ENCODE measurements at places on chromosomes 16 and 17.

- no peak for DNase-seq
These were observed 20.9 kb downstream of the RPRML start for GRCh38 chr17:46958041-46958591.

DNA sequence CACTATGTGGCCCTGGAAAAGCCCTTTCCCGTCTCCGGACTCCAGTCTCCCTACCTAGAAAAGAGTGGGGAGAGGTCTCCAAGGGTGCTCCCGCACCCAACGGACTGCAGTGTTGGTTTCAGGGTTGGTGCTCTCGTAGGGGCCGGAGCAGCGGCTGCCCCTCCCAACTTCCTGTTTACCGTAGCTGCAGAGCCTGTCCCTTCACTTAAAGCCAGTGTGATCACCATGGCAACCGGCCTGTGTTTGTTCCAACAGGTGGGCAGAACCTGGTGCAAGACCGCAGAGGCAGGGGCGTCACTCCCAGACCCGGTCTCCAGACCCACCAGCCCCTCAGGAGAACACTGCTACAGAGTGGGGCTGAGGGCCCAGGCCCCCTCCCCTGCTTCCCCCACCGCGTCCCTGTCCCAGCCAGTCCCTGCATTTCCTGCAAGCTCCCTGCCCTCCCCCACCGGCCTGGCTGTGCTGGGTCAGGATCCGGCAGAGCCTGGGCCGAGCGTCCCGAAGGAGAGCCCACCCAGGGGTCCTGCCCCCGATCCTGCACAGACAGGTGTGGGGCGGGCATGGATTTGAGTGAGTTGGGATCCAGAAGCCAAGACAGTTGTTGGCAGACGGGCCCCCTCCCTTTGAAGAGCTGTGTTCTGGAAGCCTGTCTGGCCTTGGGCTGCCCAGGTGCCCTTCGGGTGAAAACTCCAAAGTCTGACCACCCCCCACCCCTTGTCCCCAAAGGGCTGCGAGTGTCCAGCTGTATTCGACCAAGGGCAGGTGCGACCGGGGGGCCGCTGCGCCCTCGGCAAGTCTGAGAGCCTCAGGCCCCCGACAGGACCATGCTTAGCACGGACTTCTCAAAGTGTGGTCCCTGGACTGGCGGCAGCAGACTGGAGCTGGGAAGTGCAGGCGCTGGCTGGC, 1.5 kb upstream of the BAIAP3 start:
- no peak for DNase-seq

DNA sequence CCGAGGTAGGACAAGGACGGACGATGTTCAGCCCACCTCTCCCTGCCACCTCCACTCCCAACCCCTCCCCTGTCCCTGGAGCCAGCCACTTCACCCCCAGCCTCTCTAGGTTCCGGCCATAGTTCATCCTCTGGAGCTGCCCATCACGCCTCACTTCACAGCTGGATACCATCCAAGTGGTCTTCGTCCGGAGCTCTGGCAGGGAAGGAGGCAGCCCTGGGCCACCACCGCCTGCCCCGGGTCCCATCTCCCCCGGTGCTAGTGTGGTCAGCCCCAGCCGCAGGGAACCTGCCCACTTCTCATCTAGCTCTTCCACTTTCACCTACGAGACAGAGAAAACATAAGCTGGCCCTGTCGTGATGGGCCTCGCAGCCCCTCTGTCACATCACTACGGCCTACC, 6.3 kb upstream of the GPS2 start:
- no peak for DNase-seq

DNA sequence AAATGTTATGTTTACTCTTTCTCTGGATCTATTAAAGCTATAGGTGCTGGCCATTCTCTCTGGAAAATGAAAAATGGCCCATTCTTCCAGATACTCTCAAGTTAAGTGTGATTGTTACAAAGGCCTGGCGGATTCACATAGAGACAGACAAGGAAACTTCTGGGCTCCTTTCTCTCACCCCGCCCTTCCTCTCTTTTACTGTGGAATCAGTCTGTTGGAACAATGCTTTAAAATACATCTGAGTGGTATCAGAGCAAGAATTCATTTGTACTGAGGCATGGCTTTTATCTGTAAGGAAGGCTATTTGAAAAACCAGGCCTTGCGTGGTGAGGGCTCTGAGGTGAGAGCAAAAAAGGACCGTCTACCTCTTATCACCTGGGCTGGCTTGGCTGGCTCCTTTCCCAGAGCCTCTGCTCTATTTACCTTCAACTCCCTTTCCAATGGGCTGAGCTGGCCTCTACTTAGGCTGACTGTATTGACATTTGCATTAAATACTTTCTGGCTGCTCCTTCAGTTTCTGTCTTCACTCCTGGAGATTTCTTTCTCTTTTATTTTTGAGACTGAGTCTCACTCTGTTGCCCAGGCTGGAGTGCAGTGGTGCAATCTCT, 274.0 kb downstream of the PHKB start:
- no peak for DNase-seq

DNA sequence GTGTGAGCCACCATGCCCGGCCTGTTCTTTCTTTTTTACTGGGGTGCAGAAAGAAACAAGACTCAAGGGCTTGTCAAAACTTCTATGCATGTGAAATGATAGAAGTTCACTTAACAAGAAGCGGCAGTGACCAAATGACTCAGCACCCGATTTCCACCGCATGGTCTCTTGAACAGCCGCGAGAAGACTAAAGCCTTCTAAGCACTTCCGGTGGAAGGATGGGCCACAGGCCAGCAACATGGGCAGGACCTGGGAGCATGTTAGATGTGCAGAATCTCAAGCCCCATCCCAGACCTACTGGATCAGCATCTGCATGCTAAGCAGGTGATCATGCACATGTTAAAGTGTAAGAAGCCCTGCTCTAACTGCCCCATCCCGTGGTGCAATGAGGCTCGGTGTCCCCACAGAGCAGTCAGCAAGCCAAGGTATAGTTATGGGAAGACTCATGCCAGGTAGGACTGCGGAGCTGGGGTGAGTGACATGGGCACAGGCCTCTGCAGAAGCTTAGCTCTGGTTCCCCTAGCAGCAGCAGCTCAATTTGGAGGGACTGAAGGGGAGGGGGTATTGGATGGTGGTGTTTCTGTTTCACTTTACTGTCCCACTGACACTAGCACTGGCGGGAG, 88.5 kb upstream of the HNF1B start:
- no peak for DNase-seq

- DNase-seq, result no peak
These were observed 175.5 kb downstream of the PRKCB start for GRCh38 chr16:24011237-24011636.

- DNase-seq, result peak; percentile 29
These were observed at the start of gene CHST6 for GRCh38 chr16:75495076-75495674. Gene CHST6 (minus strand): TSS chr16:75495441. CDS start chr16:75479828, 15,613 bp downstream.

DNA sequence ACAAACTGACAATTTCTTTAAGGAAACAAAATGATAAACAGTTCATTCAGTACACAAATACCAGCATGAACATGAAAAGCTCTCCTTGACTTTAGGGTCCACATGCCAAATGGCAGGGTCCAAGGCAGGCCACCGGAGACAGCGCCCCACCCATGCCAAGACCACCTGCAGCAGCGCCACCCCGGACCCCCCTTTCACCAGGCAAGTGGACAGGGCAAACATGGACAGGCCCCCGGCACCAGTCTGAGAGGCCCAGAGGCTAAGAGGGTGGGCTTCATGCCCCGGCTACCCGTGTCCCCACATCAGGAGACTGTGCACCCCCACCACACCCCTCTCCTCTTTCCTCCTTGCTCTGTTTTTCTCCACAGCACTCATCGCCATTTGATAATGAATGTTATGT, 14.7 kb upstream of the ASGR2 start:
- no peak for DNase-seq

DNA sequence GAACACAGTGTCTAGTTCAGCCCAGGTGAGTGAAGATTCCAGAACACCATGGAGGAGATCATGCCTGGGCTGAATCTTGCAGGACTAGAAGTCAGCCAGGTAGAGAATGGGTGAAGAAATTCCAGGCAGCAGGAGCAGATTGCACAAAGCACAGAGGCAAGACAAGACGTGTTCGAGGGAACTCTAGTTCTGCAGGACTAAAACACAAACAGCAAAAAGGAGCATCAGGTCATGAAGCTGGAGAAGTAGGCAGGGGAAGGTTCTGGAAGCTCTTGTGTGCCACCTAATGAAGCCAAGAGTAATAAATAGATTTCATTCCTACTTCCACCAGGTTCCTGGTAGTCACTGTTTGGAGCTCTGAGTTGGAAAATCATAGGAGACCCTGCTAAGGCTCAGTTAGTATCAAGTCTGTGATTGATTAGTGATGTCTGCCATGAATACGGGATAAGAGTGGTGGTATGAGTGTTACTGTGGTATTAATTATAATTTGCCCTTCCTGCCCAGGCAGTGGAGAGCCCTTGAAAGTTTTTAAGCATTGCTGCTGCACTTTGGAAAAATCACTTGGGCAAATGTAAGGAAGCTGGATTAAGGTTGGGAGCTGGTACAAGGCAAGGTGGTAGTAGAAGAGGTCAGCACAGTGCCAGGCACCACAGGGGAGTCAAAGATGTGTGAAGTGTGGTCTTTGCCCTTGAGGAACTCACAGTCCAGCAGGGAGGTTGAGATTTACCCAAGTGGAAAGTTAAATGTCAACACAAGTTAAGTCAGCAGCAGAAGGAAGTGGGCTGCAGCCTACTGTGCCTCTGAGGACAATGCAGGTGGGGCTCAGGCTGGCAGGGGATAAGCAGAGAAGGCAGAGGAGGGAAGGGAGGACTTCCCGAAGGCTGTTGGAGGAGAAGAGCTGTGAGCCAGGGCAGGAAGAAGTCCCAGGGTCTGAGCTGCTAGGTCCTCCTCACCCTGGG, 13.5 kb upstream of the FOXN1 start:
- DNase-seq, result no peak

GRCh38 chr16:60755907-60756306, 1280.3 kb downstream of the CDH8 start:
- DNase-seq, result no peak

GRCh38 chr17:21564262-21564661, 128.1 kb upstream of the KCNJ18 start:
- no peak for DNase-seq

DNA sequence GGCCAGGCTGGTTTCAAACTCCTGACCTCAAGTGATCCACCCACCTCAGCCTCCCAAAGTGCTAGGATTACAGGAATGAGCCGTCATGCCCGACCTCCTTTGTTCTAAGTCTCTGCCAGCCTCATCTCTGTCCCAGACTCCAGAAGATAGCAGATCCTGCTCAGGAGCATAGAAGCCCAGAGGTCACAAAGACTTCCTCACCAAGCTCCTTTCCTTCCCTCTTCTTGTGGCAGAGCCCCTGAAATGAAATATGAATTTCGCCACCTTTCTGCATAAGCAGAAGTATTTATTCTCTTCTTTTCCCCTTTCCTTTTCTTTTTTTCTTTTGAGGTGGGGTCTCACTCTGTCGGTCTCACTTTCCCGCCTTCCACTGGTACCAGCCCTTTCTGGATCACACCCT, 11.5 kb upstream of the PIPOX start:
- no peak for DNase-seq

GRCh38 chr16:73124665-73125375, 76.9 kb upstream of the ZFHX3 start:
- no peak for DNase-seq

- no peak for DNase-seq
These were observed 161.7 kb upstream of the SOX9 start for GRCh38 chr17:71959154-71959553.

DNA sequence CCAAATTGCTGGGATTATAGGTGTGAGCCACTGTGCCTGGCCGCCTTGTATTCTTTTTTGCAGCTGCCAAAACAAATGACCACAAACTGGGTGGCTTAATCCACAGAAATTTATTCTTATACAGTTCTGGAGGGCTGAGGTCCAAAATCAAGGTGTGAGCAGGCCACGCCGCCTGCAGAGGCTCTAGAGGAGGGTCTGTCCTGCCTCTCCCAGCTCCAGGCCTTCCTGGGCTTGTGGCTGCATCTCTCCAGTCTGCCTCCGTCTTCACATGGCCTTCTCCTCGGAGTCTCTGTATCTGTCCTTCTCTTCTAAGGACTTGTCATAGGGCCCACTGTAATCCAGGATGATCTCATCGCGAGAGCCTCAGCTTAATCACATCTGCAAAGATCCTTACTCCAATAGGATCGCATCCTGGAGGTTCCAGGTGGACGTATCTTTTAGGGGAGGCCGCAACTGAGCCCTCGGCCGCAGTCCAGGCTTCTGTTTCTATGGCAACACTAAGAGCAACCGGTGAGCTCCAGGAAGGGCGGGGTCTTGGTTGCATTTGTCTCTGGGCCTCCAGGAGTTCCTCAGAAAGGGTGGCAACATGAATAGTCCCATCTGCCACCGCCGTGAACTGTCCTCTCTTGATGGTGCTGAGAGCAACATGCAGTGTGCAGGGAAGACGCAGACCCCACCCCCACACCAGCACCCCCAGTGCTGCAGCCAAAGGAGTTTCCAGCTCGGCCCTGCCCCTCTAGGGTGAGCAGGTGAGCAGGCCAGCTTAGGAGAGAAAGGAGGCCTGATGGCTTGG, 29.5 kb upstream of the CREBBP start:
- DNase-seq, result no peak

DNA sequence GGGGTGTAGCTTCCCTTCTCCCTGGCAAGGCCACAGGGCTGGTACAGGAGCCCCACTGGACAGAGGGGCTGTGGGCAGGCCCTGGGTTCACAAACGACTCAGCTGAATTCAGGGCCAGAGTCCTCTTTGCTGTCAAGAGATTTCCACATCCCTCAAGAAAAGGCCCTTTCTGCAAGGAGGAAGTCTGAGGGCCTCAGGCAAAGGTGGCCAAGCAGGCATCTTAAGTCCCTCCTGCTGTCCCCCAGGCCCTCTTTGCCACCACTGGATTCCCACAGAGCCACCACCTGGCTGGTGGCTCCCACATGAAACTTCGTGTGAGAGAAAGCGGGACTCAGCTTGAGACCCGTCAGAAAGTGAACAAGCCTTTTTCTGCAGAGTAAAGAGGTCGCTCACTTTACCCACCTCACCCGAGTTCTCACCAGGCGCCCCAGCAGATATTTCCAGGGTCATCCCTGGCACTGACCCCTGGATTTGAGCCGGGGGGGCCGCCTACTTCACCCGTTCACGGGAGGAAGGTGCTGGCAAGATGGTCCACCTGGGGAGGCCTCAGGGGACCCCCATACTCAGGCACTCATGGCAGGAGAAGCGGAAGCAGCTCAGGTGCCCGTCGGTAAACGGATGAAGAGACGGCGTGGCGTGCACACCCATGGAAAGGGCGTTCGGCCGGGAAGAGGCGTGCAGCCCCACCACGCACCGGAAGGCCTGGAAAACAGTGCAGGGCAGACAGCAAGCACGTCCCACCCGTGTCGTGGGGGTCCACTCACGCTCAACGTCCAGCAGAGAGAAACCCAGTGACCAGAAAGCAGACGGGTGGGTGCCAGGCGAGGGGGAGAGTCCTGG, 3.6 kb downstream of the RNF166 start:
- DNase-seq, result no peak

DNA sequence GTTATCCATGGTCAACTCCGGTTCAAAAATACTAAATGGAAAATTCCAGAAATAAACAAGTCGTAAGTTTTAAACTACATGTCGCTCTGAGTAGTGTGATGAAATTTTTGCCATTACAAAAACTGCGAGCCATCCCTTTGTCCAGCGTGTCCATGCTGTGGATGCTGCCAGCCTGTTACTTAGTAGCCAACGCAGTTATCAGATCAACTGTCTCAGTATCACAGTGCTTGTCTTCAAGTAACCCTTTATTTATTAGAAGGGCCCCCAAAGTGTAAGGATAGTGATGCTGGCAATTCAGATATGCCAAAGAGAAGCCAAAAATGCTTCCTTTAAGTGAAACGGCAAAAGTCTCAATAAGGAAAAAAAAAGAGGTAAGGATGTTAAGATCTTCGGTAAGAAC, 23.9 kb downstream of the SNN start:
- no peak for DNase-seq

- no peak for DNase-seq
These were observed 37.1 kb downstream of the FANCA start for GRCh38 chr16:89779231-89779908.

All from fibroblast of skin of back (primary cell).